Adrenal gland (tissue), 19 donors: ENCODE measurements at places on chromosomes 3 and 15.
A peak's percentile ranks its signal among the peaks of the same experiment; 100 is the strongest.

DNA sequence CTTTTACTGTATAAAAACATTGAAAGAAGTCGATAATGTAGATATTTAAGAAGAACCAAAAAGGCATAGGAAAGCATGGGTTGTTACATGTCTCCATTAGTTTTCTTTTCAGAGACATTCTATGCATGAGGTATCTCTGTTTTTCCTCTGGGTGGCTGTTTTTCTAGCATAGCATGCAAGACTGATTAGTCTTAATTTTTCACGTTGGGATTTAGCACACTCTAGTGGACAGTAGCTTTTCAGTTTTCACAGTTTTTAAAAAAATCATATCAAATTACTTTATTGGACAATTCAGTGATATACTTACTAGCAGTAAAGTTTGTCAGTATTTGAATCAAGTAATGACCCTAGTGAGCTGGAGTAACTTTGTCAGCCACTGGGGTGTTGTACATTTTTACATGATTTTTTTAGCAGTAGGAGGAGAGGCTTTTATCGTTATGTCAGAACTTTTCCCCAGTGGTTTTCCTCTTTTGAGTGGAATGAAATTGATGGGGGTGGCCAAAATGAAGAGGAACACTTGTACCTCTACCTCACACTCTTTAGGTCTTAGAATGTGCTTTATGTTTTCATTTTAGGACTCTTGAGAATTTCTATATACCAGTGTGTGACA lies 57.2 kb downstream of the SEC22A start:
- no peaks in the 10 kb centered on the region for H3K36me3 ChIP-seq
- H3K4me1 ChIP-seq: peaks cover 7% of the 10 kb centered on the region
- H3K27ac ChIP-seq: no peak overlapping the region
- H3K27me3 ChIP-seq: no peaks in the 10 kb centered on the region
- no peak overlapping the region for H3K4me3 ChIP-seq

DNA sequence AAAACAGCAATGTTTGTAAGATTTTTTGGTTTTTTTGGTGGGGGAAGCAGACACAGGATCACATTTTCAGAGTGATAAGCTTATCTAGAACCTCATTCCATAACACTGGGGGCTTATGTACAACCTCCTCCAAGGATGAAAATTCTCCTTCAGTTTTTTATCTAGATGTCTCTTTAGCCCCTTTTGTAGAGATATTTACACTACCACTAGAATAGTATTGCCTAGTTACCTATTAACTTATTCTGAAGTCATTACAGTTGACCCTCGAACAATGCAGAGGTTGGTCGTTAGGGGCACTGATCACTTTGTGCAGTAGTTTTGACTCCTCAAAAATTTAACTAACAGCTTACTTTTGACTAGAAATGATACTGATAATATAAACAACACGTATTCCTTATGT lies 32.8 kb downstream of the IFT57 start:
- no peaks in the 10 kb centered on the region for H3K36me3 ChIP-seq
- no peak overlapping the region for H3K4me3 ChIP-seq
- no peak for DNase-seq
- no peaks in the 10 kb centered on the region for H3K4me1 ChIP-seq

- no peaks in the 10 kb centered on the region for H3K4me1 ChIP-seq
- H3K27ac ChIP-seq: no peak overlapping the region
- H3K27me3 ChIP-seq: no peaks in the 10 kb centered on the region
- H3K36me3 ChIP-seq: no peaks in the 10 kb centered on the region
- no peak overlapping the region for H3K4me3 ChIP-seq
Observed at GRCh38 chr3:13563911-13564310, 15.0 kb downstream of the FBLN2 start.

GRCh38 chr3:57841818-57842217 lies 85.7 kb downstream of the SLMAP start:
- peak overlapping the region; percentile 42 for H3K27ac ChIP-seq
- no peaks in the 10 kb centered on the region for H3K27me3 ChIP-seq
- DNase-seq: no peak

DNA sequence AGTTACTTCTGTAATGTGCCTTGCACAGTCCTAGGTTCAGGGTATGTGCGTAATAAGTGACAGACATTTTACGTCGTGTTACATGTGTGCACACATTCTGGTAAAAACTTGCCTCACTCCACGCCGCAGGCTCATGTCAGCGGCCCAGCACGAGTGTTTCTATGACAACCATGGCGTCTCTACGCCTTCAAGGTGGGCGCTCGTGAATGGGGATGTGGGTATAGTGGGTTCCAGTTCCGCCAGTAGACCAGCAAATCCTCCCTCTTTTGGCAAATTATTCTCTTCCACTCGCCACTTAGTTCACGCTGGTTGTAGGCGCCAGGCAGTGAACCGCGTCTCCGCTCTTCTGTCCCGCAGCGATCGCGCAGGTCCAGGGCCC lies 40.3 kb downstream of the CHST14 start:
- no peaks in the 10 kb centered on the region for H3K36me3 ChIP-seq
- H3K27ac ChIP-seq: no peak overlapping the region
- H3K27me3 ChIP-seq: no peaks in the 10 kb centered on the region
- no peak overlapping the region for H3K4me3 ChIP-seq
- peaks cover 18% of the 10 kb centered on the region for H3K4me1 ChIP-seq

GRCh38 chr3:174862666-174863065 lies 3.5 kb downstream of the NAALADL2 start:
- DNase-seq: no peak
- H3K27ac ChIP-seq: no peak overlapping the region
- no peaks in the 10 kb centered on the region for H3K36me3 ChIP-seq
- H3K4me1 ChIP-seq: no peaks in the 10 kb centered on the region

- no peak for DNase-seq
- H3K4me3 ChIP-seq: no peak overlapping the region
- H3K27ac ChIP-seq: no peak overlapping the region
- no peaks in the 10 kb centered on the region for H3K36me3 ChIP-seq
- H3K27me3 ChIP-seq: no peaks in the 10 kb centered on the region
Observed at GRCh38 chr15:71440489-71441110, 325.3 kb downstream of the THSD4 start.

DNA sequence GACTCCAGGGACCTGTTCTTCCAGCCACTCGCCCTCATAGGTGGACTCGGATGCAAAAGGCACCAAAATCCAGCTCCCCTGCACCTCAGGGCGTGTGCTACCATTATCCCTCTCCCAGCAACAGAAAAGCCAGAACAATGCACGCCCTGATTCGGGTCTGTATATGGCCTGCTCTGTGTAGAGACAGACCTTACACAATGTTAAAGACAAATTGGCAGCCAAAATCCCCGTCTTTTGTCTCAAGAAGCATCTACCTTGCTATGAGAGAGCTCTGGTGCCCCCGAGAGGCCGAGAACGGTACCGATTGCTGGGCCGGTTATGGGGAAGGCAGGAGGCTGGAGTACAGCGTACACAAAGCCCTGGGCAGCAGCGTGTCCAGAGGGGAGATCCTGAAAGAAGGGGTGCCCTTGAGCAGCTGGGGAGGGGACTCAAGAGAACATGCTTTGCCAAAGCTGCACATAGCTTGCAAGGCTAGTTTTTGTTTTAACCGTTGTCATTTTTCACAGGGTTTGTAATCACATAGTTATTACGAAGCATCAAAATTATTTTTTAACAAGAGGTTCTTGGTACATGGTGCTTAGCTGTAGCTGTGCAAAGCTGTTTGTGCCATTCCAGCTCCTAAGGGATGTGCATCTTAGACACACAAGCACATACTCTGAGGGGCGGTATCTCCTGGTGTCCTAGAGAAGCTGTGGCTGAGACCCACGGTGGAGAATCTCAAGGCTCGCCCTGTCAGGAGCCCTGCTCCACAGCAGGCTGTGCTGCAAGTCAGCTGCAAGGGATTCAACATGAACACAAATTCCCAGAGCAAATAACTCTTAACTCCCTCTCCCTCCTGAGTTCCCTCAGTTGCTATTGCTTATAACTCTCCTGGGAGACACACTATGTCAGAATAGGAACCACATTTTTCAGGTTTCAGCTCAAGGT lies 461.5 kb upstream of the PPP2R3A start:
- DNase-seq: peak; percentile 92
- H3K27ac ChIP-seq: no peak overlapping the region
- no peaks in the 10 kb centered on the region for H3K4me1 ChIP-seq
- no peaks in the 10 kb centered on the region for H3K27me3 ChIP-seq
- no peak overlapping the region for H3K4me3 ChIP-seq

DNA sequence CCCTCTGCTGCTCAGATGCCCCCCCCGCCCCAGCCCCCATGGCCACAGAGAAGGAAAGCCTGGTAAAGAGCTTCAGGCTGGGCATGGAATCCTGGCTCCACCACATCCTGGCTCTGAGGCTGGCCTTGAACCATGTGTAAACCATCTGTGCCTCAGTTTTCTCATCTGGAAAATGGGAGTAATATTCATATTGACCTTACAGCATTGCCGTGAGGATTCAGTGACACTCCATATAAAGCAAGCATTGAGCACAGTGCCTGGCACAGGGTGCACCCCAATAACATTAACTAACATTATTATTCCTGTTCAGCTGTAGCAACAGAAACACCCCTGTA lies 150.7 kb downstream of the XXYLT1 start:
- H3K4me3 ChIP-seq: no peak overlapping the region
- no peak for DNase-seq
- no peaks in the 10 kb centered on the region for H3K36me3 ChIP-seq
- peaks cover 3% of the 10 kb centered on the region for H3K4me1 ChIP-seq

DNA sequence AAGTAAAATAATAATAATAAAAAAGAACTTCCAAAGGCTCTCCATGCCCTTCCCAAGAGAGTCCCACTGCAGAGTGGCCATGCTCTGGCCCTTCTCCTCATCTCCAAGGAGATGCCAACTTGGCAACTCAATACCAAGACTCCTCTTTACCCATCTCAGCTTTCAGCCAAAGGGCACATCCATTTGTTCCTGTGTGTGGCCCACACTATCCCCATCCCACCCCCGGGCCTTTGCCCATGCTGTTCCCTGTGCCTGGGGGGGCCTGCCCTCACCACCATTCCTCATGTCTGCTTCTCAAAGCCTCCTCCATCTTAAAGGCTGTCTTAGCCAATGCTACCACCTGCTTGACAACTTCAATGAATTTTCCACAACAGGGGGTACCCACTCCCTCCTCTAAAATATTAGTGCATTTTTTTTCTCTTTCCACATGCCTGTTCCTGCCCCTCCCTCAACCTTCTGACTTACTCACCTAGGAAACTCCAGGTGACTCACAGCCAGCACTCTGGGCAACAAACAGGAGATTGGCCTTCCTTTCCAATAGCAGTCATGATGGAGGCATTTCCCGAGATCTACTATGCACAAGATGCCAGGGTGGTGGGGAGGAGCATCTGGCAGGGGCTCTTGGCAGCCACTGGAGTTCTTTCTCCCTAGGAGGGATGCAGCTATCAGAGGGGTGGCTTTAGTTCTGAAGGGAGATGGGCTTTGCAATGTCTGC lies 109.4 kb upstream of the SMAD3 start:
- no peaks in the 10 kb centered on the region for H3K27me3 ChIP-seq
- H3K4me1 ChIP-seq: no peaks in the 10 kb centered on the region
- H3K36me3 ChIP-seq: no peaks in the 10 kb centered on the region
- no peak for DNase-seq
- no peak overlapping the region for H3K27ac ChIP-seq
- H3K4me3 ChIP-seq: no peak overlapping the region

DNA sequence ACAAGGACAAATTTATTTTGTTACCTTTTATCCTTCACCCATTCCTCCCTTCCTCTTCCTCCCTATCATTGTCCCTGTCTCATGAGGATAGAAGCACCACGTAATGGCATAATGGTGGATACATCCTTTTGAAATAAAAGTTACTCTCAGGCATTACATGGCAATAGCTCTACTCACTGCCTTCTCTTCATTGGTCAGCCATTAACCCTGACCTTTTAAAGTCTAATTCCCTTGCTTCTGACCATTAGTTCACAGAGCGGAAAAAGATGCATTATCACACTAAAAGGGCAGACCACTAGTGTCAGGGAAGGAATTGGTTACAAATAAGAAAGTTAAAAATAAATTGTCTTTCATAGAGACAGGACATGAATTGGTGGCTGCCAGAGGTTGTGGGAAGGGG lies 54.6 kb upstream of the EIF1B start:
- no peaks in the 10 kb centered on the region for H3K36me3 ChIP-seq
- H3K27me3 ChIP-seq: no peaks in the 10 kb centered on the region
- no peak overlapping the region for H3K27ac ChIP-seq
- no peak for DNase-seq
- H3K4me1 ChIP-seq: no peaks in the 10 kb centered on the region

GRCh38 chr3:173403376-173403775 lies 5.8 kb downstream of the NLGN1 start:
- H3K4me3 ChIP-seq: no peak overlapping the region
- no peaks in the 10 kb centered on the region for H3K36me3 ChIP-seq
- H3K27me3 ChIP-seq: no peaks in the 10 kb centered on the region
- no peak overlapping the region for H3K27ac ChIP-seq
- H3K4me1 ChIP-seq: no peaks in the 10 kb centered on the region
- DNase-seq: no peak

GRCh38 chr15:69701198-69701597 lies 248.6 kb downstream of the RPLP1 start:
- H3K36me3 ChIP-seq: no peaks in the 10 kb centered on the region
- no peaks in the 10 kb centered on the region for H3K4me1 ChIP-seq
- no peak overlapping the region for H3K4me3 ChIP-seq
- no peaks in the 10 kb centered on the region for H3K27me3 ChIP-seq
- DNase-seq: no peak

DNA sequence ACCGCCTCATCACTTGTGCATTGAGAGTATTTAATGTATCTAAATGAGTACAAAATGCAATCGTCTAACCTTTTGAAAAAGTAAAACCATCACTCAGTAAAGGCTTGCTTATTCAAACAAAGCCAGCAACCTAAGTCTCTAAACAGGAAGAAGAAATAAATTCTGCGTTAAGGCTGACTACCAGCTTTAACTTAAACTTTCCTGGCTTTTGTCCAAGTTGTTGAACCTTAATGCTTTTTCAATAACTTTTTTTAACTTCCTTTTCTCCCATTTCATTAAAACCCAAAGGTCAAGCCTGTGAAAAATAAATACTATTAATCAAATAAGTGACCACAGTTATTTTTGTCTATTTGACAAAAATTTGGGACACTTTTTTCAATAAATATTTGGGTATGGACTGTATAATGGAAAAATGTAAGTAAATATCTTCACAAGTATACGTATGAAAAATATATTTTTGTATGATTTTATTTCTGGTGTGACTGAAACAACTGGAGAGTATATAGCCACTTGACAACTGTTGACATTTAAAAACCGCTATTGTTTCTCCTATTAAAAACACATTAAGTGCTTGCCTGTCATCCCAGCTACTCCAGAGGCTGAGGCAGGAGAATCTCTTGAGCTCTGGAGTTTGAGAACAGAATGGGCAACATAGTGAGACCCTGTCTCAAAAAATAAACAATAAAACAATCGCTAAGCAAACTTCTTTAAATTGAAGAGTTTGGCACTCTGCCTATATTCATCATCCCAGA lies 2.9 kb downstream of the KLHL24 start:
- peaks cover 39% of the 10 kb centered on the region for H3K4me1 ChIP-seq
- no peaks in the 10 kb centered on the region for H3K27me3 ChIP-seq
- no peaks in the 10 kb centered on the region for H3K36me3 ChIP-seq
- no peak overlapping the region for H3K27ac ChIP-seq
- H3K4me3 ChIP-seq: no peak overlapping the region

- H3K4me1 ChIP-seq: no peaks in the 10 kb centered on the region
- H3K36me3 ChIP-seq: no peaks in the 10 kb centered on the region
- no peak overlapping the region for H3K27ac ChIP-seq
- no peaks in the 10 kb centered on the region for H3K27me3 ChIP-seq
Observed at GRCh38 chr3:189449084-189449483, 182.1 kb upstream of the TP63 start.

- no peaks in the 10 kb centered on the region for H3K27me3 ChIP-seq
- H3K4me1 ChIP-seq: no peaks in the 10 kb centered on the region
- DNase-seq: no peak
- no peak overlapping the region for H3K27ac ChIP-seq
- H3K4me3 ChIP-seq: no peak overlapping the region
- H3K36me3 ChIP-seq: no peaks in the 10 kb centered on the region
Observed at GRCh38 chr15:101525087-101525669, 35.7 kb upstream of the PCSK6 start.
